ENCODE measurements at places on chromosomes 12 and 14.

DNA sequence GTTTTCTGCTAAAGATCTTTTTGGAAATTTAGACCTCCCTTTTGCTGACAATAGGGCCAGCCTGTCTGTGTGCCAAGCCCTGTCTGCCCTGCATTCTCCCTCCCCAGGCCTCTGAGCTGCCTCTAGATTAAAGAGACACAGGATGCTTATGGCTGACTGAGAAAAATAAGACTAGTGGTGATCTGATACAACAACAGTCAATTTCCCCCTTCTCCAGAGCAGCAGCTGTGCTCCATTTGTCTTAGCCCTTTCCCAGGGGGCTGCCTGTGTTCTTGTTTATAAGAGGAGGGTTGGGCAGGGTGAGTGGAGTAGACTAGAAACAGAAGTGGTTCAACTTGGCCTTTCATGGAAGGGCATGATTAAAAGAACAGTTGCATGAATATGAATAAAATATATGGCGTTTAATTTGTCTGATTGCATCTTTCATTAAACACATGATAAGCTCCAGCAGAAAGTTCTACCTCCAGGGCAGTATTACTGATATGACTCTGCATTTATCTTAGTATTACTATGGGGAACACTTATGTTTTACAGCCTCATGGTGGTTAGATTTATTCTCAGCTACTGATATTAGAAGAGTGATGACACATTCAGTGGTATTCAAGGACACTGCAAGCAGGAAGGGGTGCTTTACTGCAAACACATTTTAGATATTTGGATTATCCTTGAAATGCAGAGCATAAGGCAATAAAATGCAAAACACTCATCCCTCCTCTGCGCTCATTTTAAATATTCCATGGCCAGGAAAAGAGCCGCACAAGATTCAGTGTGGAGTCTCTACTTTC, 150.2 kb upstream of the CLEC14A start:
- peak; percentile 11 for DNase-seq

DNA sequence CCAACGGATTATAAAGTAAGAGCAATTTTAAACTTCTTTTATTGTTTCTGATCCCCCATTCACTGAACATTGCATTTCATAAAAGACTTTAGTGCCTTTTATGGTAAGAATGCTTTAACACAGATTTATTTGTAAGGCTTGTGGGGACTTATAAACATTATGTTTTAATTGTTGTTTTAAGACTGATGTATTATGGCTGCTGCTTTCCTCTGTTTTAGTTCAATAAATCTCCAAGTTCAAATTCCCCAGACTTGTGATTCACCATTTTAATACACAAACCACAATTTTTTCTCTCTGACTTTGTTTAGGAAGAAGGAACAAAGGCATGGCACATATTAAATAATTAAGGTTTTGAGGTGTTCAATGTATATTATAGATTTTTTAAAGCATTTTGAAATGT, 753.3 kb downstream of the SLC6A15 start:
- DNase-seq, result no peak

- DNase-seq, result no peak
Measured at GRCh38 chr14:100283984-100284881, 22.0 kb downstream of the SLC25A29 start.

DNA sequence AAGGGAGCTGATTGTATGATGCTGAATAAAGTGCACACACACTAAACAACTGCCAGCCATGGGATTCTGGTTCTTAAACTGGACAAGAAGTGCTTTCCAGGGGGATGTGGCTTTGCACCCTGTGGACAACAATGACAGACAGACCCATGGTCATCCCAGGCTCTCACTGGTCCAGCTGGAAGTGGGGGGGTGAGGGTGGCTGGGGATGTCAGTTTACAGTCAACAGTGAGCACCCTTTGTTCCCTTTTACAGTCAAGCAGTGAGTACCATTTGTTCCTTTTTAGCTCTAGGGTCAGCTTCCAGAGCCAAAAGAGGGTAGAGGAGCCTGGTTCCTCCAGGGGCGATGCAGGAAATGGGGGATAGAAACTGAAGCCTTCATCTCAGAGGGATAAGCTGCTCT, 100.7 kb downstream of the SMOC1 start:
- no peak for DNase-seq

- DNase-seq, result no peak
Measured at GRCh38 chr12:24943947-24944600, 4.8 kb downstream of the BCAT1 start.

DNA sequence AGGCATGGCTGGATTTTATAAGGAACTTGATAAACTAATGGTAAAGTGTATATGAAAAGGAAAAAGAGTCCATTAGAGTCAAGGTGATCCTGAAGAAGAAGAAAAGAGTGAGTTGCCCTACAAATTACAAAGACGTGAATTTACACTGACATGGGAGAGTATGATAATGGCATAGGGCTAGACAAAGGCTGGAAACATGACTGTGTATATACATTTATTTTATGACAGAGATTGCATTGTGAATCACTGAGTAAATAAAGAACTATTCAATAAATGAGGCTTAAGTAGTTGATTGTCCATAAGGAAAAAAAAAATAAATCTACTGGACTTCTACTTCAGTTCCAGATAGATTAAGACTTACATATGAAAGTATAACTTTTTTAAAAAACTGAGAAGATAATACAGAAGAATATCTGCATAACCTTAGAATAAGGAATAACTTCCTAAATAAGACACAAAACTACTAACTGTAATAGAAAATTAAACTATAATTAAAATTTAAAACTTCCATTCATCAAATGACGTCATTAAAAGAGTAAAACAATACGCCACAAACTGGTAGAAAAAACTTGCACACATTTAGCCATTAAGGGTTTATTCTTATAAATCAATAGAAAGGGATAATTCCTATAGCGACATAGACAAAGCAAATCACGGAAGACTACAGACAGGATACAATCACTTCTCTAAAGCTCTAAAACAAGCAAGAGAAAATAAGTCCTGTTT, 278.5 kb downstream of the NOVA1 start:
- no peak for DNase-seq

DNA sequence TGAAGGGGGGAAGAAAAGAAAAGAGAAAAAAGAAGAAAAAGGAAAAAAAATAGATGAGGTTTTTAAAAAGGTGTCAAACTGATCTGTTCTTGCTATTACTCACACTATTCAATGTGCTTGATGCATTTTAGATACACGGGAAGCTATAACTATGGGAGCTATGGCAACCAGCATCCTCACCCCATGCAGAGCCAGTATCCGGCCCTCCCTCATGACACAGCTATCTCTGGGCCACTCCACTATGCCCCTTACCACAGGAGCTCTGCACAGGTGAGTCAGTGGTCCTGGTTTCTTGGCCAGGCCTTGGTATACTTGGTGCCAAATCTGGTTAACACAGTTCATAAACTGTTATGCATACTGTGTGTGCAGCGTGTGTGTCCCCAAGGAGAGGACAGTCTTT, 24.0 kb upstream of the RIC8B start:
- DNase-seq, result no peak

- no peak for DNase-seq
Measured at GRCh38 chr12:25324861-25325260, 74.1 kb upstream of the KRAS start.

Data from NCI-H510A (cell line).